ENCODE measurements at places on chromosomes 3 and 15.

GRCh38 chr3:71725271-71725991, at the start of gene EIF4E3:
TSS of gene EIF4E3 (minus strand) at chr3:71725402. CDS start at chr3:71725367, 35 bp downstream.
- peak; percentile 22 for DNase-seq

DNA sequence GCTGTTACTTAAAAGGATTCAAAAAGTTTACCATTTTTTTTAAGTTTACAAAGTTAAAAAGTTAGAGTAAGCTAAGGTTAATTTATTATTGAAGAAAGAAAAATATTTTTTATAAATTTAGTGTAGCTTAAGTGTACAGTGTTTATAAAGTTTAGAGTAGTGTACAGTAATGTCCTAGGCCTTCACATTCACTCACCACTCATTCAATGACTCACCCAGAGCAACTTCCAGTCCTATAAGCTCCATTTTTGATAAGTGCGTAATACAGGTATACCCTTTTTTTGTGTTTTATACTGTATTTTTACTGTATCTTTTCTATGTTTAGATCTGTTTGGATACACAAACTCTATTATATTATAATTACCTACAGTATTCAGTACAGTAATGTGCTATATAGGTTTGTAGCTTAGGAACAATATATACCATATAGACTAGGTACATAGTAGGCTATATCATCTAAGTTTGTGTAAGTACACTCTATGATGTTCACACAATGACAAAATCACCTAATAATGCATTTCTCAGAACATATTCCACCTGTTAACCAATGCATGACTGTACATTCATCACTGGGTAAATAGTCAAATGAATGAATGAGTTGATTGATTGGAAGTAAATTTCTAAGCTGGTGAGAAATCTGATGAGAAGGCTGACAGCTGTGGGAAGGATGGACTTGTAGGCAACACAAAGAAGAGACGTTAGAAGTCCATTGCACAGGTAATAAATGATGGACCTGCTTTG, 95.2 kb upstream of the CDIN1 start:
- DNase-seq = no peak

DNA sequence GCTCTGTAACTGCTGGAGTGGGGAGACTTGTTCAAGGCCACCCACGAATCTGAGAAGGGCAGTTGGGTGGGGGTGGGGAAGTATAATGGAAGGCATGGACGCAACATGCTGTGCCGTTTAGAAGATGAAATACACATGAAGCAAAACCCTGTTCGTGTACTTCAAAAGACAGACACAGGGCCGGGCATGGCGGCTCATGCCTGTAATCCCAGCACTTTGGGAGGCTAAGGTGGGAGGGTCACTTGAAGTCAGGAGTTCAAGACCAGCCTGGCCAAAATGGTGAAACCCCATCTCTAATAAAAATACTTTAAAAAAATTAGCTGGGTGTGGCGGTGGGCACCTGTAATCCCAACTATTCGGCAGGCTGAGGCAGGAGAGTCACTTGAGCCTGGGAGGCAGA, 36.9 kb upstream of the SFMBT1 start:
- DNase-seq = no peak

- DNase-seq = no peak
These were observed 38.1 kb upstream of the LDHAL6B start for GRCh38 chr15:59168536-59168935.

DNA sequence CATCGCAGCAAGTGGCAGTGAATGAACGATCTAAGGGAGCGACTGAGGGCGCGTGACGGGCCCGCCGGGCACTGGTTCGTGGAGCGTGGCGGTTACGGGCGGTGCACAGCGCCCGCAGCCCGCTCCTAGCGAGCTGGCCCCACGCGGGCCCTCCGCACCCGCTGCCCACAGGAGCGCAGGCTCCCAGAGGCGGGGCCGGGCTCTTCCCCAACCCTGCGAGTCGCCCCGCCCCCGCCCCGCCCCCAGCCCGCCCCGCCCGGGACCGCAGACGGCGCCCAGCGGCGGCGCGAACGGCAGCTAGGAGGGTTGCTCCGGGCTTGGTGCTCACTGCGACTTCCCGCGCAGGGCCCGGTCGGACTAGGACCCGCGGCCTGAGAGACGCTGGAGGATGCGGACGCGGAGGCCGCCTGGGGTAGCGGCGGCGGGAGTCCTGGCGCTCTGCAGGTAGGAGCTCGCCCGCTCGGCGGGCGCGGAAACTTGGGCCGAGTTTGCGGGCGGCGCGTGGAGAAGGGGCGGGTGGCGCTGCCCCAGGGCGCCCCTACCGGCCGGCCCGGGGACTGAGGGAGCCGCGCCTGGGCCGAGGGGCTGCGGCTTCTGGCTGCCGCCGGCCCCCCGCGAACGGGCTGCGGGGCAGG, at the start of gene C15orf39:
Gene C15orf39, plus strand, starts transcription at position 267 of the 635 bp plus-strand sequence. CDS start 4,167 bp downstream, outside the sequence.
- DNase-seq = peak; percentile 82

- DNase-seq = peak; percentile 67
These were observed 656 bp downstream of the CD47 start for GRCh38 chr3:108090049-108090700.

DNA sequence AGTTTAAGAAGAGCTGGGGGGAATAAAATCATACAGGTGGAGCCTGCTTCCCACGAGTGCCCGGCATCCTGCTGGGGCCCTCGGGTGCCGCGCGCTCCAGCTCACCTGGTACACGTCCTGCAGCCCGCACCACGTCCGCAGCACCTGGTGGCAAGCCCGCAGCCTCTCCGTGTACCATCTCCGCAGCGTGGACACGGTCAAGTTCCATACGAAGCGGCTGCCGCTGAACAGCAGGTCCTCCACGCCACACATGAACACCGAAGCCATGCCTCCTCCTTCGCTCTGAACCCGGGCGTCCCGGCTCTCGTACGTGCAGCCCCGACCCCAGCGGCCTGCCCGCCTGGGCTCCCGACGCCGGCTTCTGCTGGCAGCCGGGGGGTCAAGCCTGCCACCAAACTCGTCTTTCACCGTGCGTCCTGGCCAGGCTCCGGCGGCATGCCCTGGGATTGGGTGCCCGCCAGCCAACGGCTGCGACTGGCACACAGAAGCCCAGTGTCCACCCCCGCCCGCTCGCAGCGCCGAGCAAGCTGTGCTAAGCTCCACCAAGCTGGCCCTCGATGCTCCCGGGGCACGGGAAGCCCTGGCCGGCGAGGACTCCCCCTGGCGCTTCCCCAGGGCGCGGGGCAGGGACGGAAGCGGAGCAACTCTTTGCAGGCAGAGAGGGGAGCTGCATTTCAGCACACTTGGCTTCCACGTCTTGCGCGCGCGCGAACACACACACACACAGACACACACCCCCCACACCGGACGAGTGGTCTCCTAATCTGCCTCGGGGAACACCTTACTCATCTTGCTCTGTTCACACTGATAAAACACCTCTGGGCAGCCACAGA, at the start of gene FRMD4B:
Gene FRMD4B, minus strand, starts transcription at position 366 of the 833 bp plus-strand sequence. Its CDS starts 99 bp downstream, at position 267.
- peak; percentile 30 for DNase-seq

DNA sequence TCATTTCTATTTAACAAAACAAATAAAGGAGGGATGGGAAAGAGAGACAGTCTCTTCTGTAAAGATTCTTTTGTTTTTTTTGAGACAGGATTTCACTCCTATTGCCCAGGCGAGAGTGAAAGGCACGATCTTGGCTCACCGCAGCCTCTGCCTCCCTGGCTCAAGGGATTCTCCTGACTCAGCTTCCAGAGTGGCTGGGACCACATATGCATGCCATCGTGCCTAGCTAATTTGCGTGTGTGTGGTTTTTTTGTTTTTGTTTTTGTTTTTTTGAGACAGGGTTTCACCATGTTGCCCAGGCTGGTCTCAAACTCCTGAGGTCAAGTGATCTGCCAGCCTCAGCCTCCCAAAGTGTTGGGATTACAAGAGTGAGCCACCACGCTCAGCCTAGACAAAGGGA, 23.3 kb downstream of the STAG1 start:
- DNase-seq = peak; percentile 24

DNA sequence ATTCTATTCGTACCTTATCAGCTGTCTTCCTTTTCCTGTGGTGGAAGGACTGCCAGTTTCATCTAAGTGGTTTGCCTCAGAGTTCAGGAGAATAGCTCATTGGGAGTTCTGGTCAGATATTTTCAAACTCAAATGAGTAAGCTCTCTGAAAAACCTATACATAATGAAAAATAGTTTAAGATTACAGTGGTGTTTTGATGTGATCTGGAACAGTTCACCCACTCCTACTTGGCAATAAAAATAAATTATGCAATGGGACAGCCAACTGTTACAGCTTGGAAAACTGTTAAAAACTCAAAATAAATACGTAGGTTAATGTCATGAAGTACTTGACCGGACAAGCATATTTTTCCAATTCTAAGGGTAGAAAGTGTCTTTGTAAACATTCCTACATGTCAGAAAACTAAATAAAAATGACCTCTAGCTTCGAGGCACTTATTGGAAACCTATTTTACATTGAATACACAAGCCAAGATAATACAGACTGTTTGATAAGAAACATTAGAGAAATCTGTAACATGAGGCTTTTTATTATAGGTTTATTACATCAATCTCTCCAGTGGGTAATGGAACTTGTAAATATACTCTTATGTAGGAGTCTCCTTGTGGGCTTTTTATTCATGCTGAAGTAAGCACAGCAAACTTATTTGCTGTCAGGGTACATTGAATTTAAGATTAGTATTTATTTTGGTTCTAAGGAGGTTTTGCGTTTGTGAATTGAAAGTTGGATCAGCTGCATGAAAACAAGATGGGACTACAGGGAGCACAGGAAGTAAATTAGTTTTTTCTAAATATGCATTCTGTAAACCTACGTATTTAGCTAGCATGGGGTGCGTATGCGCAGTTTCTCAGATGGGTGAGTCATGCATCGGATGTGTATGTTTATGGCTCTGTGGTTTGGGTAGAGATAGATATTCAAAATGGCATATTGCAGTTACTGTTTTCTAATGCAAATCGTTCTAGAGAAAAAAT, 453.1 kb downstream of the IL5RA start:
- DNase-seq = peak; percentile 84

DNA sequence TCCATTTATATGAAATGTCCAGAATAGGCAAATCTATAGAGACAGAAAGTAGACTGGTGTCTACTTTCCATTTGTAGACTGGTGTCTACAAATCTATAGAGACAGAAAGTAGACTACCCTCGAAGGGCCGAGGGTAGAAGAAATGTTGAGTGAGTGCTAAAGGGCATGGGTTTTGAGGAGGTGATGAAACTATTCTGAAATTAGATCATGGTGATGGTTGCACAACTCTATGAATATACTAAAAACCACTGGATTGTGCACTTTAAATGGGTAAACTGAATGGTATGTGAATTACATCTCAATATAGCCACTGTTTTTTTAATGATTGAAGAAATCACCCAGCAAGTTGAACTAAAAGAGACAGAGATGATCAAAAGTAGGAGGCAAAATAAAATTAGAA, 27.9 kb downstream of the TP53BP1 start:
- no peak for DNase-seq

- DNase-seq = no peak
These were observed 158.7 kb upstream of the BHLHE40 start for GRCh38 chr3:4820296-4821121.

DNA sequence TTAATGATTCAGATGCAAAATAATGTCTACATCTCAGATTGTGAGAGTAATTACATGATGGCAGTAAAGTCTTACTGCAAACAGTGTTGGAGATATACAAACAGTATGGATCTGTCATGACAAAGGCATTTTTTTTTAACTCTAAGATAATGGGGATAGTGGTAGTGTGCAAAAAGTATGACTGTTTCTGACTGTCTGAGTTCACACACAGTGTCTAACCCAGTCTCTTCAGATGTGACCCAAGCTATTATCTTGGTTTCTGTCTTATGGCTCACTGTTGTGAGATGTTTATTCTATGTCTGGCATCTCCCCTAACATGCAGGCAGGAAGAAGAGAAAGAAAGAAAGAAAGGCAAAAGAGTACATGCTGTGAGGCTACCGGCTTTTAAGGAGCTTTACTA, 17.0 kb downstream of the RPL39L start:
- DNase-seq = no peak

- no peak for DNase-seq
These were observed 25.2 kb downstream of the MYH15 start for GRCh38 chr3:108485146-108485545.

GRCh38 chr15:73608475-73608874, 24.7 kb downstream of the NPTN start:
- no peak for DNase-seq

DNA sequence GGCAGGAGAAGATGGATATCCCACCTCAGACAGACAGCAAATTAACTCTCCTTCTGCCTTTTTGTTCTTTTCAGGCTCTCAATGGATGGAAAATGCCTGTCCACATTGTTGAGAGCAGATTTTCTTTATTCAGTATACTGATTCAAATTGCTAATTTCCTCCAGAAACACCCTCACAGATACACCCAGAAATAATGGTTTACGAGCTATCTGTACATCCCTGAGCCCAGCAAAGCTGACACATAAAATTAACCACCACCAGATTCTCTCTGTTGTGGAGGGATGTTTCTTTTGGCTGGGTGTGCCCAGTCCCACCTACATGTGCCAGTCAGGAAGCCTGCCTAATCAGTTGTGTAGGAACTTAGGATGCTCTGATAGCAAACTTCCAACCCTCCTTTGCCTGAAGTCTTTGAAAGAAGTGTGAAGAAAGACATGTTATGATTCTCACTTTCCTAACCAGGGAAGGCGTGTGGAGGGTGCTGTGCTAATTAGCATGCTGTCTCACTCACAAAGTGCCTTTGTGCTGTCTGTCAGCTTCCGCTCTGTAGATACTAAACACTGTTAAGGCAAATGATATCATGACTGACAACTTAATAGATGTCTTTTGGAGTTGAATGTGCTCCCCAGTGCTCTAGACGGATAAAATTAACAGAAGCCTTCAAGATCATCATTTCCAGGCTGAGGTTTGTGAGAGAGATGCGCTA, 208.5 kb downstream of the CLSTN2 start:
- no peak for DNase-seq

DNA sequence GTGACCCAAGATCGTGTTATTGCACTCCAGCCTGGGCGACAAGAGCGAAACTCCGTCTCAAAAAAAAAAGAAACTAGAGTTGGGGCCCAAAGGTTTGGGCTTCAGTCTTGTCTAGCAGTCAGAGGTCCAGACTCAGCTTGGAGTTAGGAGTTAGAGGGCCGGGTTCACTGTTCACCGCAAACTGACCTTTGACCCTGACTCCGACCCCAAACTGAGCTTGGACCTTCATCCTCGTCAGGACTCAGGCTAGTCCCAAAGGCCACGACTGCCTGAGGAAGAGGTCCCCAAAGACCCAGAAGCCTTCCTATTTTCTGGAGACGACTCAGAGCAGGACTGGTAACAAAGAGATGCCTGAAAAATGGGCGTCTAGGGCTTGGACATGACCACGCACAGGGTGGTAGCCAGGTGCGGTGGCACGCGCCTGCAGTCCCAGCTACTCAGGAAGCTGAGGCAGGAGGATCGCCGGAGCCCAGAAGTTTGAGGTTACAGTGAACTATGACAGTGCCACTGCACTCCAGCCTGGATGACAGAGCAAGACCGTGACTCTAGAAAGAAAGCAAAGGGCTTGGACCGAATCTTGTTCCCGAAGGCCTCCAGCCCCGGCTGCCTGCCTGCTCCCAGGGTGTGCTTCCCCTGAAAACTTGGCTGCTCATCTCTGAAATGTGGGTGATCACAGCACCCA, 22.8 kb upstream of the RPL29 start:
- no peak for DNase-seq

DNA sequence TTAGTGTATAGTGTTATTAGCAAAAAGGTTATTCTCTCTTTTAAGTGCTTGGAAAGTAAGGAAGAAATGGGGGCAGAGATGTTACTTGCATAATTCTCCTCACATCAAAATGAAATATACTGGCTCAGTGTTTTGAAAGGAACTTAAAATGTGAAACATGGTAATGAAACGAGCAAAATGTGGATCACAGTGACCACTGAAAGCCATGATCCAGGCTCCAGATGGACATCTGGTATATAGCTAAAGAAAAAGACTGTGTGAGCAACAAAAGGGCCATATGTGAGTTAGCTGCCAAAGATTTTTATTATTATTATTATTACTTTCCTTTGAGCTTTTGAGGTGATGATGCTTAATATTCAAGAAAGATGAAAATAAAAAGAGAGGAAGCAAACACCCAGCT, 89.6 kb downstream of the GAP43 start:
- DNase-seq = no peak

All from umbilical cord (tissue), 2 donors.